ENCODE measurements at places on chromosomes 11 and 22.

DNA sequence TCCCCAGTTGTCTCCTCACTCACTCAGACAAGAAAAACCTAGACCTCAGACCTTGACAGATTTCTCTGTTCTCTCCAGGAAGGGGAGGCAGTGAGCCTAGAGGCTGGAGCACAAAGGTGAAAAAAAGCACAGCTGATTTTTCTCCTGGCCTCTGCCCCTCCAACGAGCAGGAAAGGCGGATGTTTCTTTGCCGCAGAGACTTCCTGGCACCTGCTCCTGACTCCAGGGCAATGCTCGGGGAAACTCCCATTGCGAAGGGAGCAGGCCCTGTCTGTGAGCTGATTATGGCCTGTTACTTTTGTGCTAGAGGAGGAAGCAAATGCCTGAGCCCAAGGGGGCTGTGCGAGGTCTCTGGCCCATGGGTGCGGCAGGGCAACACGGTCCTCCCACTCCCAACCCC is 25.4 kb downstream of the MS4A10 start:
- DNase-seq: no peak

DNA sequence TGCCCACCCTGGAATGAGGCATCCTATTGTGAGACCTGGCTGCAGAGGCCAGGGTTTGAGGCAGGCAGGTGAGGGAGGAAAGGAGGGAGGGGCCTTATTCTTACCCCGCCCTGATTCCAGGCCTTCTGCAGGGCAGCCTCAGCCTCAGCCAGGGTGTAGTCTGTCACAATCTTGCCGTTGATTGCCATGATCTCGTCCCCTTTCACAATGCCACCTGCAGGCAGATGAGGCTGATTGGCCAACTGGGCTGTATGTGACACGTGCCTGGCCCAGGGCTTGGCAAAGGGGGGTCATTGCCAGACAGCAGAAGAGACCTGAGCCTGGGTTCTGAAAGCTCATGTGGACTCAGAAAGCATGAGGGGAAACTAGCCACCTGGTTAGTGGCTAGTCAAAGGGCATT is 21.4 kb upstream of the ABCC8 start:
- no peak for DNase-seq

DNA sequence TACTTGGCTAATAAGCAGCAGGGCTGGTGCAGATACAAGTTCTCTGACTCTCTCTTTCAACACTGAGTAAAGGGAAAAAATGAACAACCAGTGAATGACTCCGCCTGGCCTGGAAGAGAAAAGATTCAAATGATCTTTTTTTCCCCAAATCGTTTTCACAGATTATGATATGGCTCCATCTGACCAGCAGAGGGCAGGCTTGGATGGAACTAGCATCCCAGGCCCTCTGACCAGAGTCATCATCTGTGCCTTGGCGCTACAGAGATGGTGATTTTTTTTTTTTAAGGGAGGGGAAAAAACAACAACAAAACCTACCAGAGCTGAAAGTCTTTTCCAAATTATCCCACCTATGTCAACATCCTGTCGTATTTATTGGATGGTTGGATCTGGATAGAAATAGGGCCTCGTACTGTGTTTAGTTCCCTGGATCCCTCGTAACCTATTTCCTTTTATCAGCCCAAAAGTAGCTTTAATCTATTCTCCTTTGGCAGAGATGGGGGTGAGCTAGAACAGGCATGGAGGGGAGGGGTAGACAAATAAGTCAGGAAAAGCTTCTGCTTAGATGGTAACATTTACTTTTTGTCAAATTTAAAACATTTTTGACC is 69.7 kb downstream of the PRSS23 start:
- DNase-seq: peak; percentile 15

DNA sequence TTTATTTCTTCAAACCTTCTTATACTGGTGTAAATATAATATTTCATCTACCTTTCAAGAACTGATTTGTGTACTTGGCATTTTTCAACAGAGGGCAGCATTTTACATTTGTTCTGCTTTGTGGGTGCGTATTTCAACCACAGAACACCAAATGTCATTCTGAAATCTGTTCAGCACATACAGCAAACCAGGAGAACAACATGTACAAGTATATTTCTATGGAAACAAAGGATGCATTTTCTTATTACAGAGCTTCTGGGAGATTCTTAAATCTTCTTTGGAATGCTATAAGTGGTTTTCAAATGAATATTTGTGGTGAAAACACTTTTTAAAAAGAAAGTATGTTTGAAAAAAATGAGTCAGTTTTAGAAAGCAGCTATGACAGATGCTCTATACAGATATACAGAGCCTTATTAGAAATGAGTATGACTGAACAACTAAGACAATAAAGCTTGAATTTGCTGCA is 946.0 kb downstream of the FAM181B start:
- no peak for DNase-seq

- DNase-seq: no peak
These were observed 10.8 kb downstream of the YPEL4 start for GRCh38 chr11:57638811-57639320.

DNA sequence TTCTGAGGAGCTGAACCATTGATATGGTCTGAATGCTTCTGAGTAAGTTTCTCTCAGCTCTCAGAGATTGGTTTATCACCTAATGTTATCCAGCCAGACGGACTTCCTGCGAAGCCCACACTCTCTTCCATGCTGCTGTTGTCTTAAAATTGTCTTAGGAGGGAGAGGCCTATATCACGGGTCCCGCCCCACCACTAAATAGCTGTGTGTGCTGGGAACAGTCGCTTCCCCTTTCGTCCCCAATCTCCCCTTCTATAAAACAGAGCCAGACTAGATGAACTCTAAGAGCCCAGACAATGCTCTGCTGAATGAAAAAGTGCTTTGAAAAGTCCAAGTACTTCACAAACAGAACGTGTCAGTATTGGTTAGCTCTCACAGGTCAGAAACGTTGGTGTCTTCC is 81.4 kb upstream of the AKIP1 start:
- no peak for DNase-seq

All from iPS DF 19.7 (cell line).